ENCODE measurements at places on chromosomes 5 and 9. TPM values are rescaled to one million over a fixed set of nuclear protein-coding genes. Genes with fewer than 3 reads are reported as not detected.

Gene PCDHA4
- 12.2 TPM for total RNA-seq

Gene PFN3
- 0.82 TPM for total RNA-seq

Gene RGS7BP
- total RNA-seq = 9.4 TPM

Gene LCN6
- total RNA-seq = not detected

Gene NKD2
- total RNA-seq = 2.9 TPM

Gene CACFD1
- 22.8 TPM for total RNA-seq

Gene LCP2
- total RNA-seq = 1.2 TPM

Gene OTP
- not detected for total RNA-seq

Gene GFPT2
- total RNA-seq = 11.0 TPM

Gene FOXI1
- not detected for total RNA-seq

Gene QSOX2
- total RNA-seq = 8.2 TPM

Gene GALNT10
- total RNA-seq = 5.7 TPM

Gene C9orf153
- not detected for total RNA-seq

Gene UBE2QL1
- total RNA-seq = 39.1 TPM

Gene ORM1
- 0.82 TPM for total RNA-seq

Gene CDKN2B-AS1
- 0.41 TPM for total RNA-seq

Gene PSIP1
- 183 TPM for total RNA-seq

Gene TMED9
- 28.1 TPM for total RNA-seq

Gene LVRN
- 1.6 TPM for total RNA-seq

Gene HAUS6
- total RNA-seq = 31.0 TPM

Measured in frontal cortex (tissue), 4 donors.